ENCODE measurements at places on chromosomes 12 and 14. TPM values are rescaled to one million over a fixed set of nuclear protein-coding genes. Genes with fewer than 3 reads are reported as not detected.

Gene TMCC3
- total RNA-seq: 16.1 TPM

Gene SELPLG
- total RNA-seq: 4.5 TPM

Gene CD4
- 12.6 TPM for total RNA-seq

Gene C14orf180
- total RNA-seq: 31.2 TPM

Gene SCN8A
- total RNA-seq: 0.60 TPM

Gene MYF5
- total RNA-seq: not detected

Gene WNT1
- not detected for total RNA-seq

Gene PLBD1
- total RNA-seq: 4.8 TPM

Gene KRT79
- total RNA-seq: not detected

Gene CLEC1A
- 8.1 TPM for total RNA-seq

Gene FGFR1OP2
- 142 TPM for total RNA-seq

Gene KCNA5
- total RNA-seq: 3.7 TPM

Gene SERPINA3
- total RNA-seq: 99.2 TPM

Gene SIX4
- 8.2 TPM for total RNA-seq

Gene TRIM9
- 5.7 TPM for total RNA-seq

Gene ESR2
- 2.4 TPM for total RNA-seq

Gene PPP4R4
- total RNA-seq: 9.0 TPM

Gene SERPINA10
- total RNA-seq: not detected

Gene TMEM119
- total RNA-seq: 46.3 TPM

Gene AQP2
- total RNA-seq: not detected

Gene MUCL1
- not detected for total RNA-seq

Gene KRT85
- not detected for total RNA-seq

Gene GLRX5
- total RNA-seq: 40.2 TPM

Gene COL2A1
- not detected for total RNA-seq

Measured in tibial nerve (tissue), 4 donors.